ENCODE measurements at places on chromosomes 1 and 21.

GRCh38 chr1:46220808-46221207 is 17.7 kb downstream of the LURAP1 start:
- DNase-seq = no peak

GRCh38 chr21:25298512-25299491 is 308.5 kb downstream of the MRPL39 start:
- DNase-seq = no peak

DNA sequence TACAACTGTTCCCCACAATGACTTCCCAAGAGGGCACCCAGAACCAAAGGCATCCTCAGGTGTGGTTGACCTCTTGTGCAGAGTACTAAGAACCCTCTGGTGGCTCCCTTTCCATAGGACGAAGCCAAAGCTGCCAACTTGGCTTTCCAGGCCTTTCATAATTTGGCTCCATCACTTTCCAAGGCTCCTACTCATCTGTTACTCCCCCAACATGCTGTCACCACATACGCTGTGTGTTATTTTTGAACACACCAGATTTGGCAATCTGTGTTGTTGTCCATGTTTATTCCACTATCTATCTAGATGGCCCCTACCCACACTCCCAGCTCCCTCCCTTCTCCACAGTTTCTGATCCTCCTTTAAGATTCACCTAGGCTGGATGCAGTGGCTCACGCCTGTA is 10.2 kb upstream of the NKAIN1 start:
- no peak for DNase-seq

- peak; percentile 57 for DNase-seq
These were observed 4.5 kb upstream of the RASSF5 start for GRCh38 chr1:206502812-206503211.

GRCh38 chr1:38083541-38083940 is 36.9 kb upstream of the POU3F1 start:
- DNase-seq = no peak

DNA sequence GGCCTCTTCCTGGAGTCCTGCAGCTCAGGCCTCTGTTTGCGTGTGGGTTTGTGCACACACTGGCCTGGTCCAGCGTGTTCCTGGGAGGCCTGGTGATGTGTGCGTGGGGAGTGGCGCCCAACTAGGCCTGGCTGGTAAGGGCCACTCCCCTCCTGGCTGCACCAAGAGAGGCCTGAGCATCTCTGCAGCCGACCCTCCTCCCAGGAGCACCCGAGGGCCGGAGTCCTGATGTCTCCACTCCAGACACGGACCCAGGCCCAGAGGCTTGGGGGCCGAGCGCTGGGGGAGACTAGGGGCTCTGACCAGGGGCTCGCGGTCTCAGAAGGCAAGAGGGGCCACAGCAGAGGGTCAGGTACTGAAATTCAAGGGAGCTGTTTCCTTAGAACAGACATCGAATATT is 33.3 kb downstream of the MORN1 start:
- DNase-seq = no peak

DNA sequence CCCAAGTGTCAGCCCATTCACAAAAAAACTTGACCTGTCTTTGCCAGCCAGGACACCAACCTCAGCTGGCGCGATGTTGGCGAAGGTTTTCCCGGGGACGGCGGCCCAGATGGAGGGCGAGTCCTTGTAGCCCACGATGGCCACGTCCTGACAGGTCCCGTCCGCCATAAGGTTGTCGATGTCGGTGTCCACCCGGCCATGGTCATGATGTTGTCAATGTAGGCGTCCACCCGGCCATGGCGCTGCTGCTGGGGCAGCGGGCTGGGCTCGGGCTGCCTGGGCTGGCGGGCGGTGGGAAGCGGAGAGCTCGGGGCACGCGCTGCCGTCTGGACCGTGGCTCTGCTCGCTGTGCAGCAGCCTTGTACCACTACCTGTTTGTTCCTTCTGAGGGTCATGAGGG is 18.3 kb upstream of the MYOC start:
- DNase-seq = no peak

DNA sequence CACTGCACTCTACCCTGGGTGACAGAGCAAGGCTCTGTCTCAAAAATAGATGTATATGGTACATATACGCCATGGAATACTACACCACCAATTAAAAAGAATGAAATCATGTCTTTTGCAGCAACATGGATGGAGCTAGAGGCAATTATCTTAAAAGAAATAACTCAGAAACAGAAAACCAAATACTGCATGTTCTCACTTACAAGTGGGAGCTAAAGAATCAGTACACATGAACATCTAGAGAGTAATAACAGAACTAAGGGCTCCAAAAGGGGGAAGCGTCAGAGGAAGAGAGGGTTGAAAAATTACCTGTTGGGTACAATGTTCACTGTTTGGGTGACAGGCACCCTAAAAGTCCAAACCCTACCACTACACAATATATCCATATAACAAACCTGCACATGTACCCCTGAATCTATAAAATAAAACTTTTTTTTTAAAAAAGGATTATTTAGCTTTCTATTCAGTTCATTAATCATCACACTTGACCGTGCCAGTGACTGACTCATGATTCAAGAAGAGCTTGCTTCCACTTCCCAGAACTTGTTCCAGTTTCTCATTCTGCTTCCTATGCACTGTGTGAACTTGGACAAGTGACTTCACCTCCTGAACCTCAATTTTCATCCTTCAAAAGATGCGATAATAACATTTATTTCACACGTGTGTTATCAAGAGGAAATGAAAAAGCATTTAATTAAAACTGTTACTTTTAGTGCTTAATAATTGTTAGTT is 109.6 kb downstream of the PLPP3 start:
- DNase-seq = peak; percentile 58

- no peak for DNase-seq
These were observed 140.3 kb upstream of the ERRFI1 start for GRCh38 chr1:8166406-8166805.

- peak; percentile 75 for DNase-seq
These were observed 82.4 kb downstream of the PLXNA2 start for GRCh38 chr1:208161656-208162375.

GRCh38 chr21:31804008-31804394 is 68.8 kb upstream of the HUNK start:
- DNase-seq = no peak

DNA sequence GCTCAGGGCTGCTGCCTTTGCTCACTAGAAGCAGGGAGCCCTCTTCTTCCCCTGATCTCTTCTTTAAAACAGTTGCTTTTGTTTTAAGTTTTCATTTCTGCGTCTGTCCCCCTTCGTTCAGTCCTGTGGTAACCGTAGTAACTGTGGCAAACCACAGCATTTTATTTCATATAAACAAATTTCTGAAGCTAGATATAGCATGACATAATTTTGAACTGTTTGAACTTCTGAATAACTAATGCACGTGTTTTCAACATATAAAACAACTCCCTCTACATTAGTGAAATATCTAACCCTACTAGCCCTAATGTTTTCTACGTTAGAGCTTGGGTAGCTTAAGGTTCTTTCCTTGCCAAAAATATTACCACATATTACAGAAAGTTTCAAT is 104.6 kb downstream of the DISP1 start:
- DNase-seq = peak; percentile 47

- no peak for DNase-seq
These were observed 170.3 kb upstream of the TMEM51 start for GRCh38 chr1:14983277-14983676.

GRCh38 chr1:179632868-179633267 is 41.2 kb downstream of the TDRD5 start:
- DNase-seq = no peak

GRCh38 chr1:15883326-15883725 is 35.8 kb downstream of the SPEN start:
- DNase-seq = peak; percentile 25

GRCh38 chr1:178544531-178544930 is 31.6 kb downstream of the TEX35 start:
- peak; percentile 28 for DNase-seq

DNA sequence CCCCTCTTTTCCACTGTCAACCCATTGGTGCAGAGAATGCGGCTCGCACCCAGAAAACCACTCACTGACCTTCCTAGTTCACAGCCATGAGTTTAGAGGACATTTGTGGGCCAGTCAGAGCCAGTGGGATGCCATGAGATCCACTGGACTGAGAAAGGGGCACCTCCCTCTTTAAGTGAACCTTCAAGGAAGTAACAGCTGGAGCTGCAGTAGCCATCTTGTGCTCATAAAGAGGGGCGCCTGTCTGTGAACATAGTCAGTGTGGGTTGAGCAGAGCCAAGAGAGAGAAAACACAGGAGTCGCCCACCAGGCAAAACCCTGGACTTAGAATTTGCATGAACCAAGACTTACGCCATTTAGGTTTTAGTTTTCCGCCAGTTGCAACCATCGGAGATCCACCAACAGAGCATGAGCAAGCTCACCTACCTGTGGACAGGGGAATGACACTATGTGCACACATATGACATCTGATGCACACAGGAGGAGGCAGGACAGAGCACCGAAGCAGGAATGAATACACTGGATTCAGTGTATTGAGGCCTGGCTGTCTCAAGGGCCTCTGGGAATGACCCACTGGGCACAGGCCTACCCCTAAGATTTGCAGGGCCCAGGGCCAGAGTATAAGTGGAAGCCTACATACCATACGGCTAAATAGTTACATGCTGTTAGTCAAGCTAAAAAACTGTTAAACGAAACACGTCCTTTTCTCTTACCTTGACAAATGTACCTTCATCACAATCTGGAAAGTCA is 151.6 kb downstream of the GRIK3 start:
- no peak for DNase-seq

All from AG10803 (cell line).